ENCODE measurements at places on chromosomes 2 and 18.

- no peak for DNase-seq
Measured at GRCh38 chr2:191202209-191202721, 42.9 kb upstream of the MYO1B start.

GRCh38 chr2:62267696-62268095 is 71.8 kb downstream of the B3GNT2 start:
- no peak for DNase-seq

GRCh38 chr2:75047189-75047991 is 88.9 kb downstream of the POLE4 start:
- DNase-seq, result no peak

DNA sequence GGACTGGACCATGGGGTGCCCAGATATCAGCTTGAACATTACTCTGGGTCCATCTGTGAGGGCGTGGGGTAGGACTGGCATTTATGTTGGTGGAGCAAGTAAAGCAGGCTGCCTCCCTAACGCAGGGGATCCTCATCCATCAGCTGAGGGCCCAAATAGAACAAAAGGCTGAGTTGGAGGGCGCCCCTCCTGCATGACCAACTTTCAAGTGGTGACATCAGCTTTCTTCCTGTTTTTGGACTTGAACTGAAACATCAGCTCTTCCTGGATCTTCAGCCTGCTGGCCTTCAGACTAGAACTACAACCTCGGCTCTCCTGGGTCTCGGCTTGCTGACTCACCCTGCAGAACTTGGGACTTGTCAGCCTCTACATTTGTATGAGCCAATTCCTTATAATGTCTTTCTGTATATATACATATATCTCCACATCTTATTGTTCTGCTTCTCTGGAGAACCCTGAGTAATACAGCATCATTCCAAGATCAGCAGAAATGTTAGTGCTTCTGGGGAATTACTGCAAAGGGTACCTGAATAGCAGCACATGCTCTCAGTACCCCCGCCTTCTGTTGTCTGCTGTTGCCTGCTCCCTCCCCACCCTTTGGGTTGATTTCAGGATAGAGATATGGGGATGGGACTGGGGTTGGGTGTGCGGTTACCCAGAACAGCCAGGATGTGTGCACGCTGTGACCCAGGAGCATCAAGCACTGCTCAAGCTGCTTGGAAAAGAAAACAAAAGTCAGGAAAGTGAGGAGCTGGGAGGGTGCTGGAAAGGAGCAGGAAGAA is 20.0 kb downstream of the TMEM127 start:
- DNase-seq, result no peak

GRCh38 chr18:31297248-31297647 is 20.7 kb upstream of the DSG1 start:
- no peak for DNase-seq

GRCh38 chr2:156486147-156486546 is 50.0 kb downstream of the GPD2 start:
- DNase-seq, result no peak

DNA sequence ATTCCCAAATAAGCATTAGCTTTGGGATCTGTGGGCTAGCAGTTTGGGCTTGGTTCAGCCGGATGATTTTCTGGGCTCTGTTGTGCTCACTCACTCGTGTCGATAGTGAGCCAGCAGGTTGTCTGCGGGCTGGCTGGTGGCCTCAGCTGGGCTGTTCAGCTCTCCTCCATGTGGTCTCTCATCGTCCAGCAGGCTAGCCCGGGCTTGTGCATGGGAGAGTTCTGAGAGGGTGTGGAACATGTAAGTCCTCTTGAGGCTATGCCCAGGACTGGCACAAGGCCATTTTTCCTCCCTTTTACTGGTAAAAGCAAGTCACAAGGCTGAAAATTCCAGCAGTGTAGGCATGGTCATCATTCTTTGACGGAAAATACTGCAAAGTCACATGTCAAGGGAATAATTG is 38.5 kb downstream of the NTSR2 start:
- DNase-seq, result no peak

DNA sequence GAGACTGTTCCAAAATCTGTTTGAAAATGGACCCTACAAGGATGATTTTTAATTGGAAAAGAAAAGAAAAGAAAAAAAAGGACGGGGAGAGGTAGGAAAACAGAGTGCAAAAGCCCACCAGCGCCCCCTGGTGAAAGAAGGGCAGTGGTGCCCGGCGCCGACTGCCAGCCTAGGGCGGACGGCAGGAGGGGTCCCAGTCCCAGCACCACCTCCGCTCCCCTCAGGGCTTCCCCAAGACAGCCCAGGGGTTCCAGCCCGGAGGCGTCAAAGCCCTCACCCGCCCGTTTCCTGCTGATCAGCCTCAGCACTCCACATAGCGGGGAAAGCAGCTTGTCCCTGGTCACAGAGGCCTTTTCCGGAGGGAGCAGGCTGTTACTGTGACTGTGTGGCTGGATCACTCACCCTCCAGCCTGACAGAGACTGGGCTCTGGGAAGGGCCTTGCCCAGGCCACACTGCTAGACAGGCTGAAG is 213.9 kb downstream of the TFCP2L1 start:
- peak; percentile 16 for DNase-seq

GRCh38 chr2:225056330-225057073 is 14.2 kb upstream of the DOCK10 start:
- DNase-seq, result peak; percentile 26

DNA sequence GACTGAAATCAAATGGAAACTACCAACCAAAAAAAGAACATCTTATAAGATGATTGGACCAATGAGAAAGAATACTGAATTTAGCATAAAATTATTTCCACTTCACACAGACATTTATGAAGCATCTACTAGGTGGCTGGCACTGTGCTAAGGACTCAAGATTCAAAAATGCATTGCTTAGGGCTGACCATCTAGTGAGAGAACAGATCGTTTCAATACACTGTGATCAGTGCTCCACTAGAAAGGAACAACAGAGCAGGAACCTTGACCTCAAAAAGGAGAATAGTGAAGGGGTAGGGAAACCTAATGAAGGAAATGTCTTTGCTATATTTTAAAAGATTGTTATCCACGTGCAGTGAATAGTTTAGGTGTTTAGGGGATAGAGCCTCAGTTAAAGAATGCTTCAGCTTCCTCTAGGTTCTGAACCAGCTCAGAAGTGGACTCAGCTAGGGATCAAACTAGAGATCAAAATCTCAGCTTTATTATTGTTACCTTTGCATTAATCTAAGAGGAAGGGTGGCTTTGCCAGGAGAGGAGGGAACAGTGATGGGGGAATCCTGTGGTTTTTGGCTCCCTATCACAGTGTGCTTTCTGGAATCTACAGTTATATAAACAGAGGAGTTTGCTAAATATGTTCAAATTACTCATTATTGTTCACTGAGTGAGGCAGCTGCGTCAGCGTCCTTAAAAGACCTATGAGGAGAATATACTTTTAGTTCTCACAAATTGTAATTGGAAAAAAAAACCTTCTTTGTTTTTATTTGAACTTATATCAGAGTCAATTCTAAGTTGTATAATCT is 16.2 kb upstream of the BBS5 start:
- DNase-seq, result no peak

- DNase-seq, result no peak
Measured at GRCh38 chr2:18346344-18346743, 214.1 kb downstream of the RDH14 start.

DNA sequence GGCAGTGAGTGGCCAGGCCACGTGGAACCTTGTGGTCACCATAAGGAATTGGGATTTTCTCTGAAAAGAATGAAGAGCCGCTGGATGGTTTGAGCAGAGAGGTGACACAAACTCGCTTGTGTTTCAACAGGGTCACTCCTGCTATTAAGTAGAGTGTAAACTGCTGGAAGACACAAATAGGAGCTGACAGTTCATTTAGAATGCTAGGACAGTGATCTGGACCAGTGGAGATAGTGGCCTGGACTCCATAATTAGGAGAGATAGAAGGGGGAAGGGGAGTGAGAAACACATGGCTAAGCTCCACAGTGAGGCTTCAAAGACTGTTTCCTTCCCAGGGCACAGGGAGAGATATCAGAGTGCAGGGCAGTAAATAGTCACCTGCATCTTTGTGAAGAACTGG is 381.1 kb upstream of the ST6GAL2 start:
- DNase-seq, result no peak

DNA sequence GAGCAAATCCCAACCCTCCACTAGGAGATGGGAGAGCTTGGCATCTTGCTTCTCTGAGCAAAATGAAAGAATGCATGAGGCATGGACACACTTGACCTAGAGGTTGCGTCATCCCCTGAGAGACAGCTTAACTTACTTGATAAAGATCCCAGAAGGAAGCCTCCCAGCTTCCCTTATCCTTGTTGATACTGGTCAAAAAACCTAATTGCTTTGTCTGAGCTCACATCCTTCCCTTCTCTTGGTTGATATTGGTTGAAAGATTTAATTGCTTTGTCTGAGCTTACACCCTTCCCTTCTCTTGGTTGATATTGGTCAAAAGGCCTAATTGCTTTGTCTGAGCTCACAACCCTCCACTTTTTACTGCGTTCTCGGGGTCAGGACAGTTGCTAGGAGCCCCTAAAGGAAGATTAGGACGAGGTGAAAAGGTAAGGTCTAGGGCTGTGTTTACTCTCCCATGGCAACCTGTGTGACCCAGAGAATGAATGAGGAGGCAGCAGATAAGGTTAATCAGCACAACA is 12.2 kb upstream of the BOD1L2 start:
- DNase-seq, result no peak
